Activated CD4-positive, alpha-beta T cell treated with anti-CD3 and anti-CD28 coated beads for 24 hours (primary cell): ENCODE measurements at places on chromosomes 5 and 9.

DNA sequence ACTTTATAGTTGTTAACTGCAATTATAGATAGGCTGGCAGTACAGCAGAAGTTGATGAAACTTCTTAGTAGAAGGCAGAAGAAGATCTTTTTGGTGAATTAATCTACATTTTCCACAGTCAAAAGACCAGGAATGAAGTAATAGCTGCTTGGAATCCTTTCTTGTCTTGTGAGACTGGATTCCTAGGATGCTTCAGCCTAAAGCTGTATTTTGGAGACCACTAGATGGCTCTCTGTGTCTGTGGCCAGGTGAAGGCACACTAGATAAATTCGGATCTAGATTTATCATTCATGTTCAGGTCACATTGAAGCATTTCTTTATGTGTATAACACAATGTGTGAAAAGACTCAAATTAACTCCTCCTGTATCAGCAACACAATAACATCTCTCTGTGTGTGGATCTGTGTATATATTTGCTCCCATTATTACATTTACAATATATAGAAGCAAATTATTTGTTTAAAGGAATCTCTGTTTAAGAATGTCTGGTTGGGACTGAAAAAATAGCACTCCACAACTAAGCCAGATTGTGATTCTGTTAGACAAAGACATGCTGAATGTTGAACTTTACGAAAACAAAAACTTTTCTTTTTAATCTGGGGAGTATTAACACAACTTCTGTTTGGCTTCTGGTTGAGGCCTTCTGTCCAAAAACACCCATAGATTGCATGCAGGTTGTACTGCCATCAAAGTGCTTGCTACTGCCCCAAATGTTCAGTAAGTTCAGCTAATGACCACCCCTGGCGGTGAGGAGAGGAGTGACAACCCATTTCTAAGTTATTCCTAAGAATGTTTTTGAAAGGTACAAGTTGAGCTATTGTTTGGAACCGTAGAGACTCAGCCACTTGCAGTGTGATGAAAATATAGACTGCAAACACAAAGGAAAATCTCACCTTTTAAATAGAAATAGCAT lies 10.6 kb downstream of the GRIN3A start:
- DNase-seq, result peak; percentile 7

- DNase-seq, result no peak
Observed at GRCh38 chr5:36522746-36523065, 83.7 kb upstream of the SLC1A3 start.

DNA sequence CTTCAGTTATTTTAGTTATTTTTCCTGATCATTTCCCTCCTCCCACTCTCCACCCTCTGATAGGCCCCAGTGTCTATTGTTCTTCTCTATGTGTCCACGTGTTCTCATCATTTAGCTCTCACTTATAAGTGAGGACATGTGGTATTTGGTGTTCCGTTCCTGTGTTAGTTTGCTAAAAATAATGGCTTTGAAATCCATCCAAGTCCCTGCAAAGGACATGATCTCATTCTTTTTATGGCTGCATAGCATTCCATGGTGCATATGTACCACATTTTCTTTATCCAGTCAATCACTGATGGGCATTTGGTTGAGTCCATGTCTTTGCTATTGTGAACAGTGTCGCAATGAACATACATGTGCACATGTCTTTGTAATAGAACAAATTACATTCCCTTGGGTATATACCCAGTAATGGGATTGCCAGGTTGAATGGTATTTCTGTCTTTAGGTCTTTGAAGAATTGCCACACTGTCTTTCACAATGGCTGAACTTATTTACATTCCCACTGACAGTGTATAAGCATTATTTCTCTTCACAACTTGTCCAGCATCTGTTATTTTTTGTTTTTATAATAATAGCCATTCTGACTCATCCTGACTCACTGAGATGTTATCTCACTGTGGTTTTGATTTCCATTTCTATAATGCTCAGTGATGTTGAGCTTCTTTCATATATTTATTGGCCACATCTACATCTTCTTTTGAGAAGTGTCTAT lies 17.2 kb upstream of the DIRAS2 start:
- DNase-seq, result no peak

DNA sequence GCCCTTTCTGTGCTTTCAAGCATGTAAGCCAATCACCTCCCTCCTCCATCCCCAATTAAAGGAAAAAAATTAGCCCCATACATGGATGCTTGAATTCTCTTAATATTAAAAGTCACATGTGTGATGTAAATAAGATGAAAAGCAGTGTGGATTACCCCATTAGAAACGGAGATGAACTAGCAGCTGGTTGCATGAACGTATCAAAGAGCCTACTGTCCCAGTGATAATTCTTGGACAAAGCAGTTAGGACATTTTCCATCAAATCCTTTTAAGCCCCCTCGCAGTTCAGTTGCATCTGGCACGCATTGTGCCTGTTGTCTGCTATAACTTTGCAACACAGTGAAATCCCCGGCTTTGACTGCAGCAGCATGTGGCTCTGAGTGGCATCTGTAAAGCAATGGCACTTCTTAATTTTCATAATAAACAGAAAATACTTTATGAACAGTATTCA lies 285.6 kb downstream of the FBXL7 start:
- DNase-seq, result no peak

- DNase-seq, result no peak
Observed at GRCh38 chr5:129960831-129961230, 56.6 kb downstream of the CHSY3 start.

- peak; percentile 31 for DNase-seq
Observed at GRCh38 chr9:77475641-77476473, 172.3 kb downstream of the GNA14 start.

DNA sequence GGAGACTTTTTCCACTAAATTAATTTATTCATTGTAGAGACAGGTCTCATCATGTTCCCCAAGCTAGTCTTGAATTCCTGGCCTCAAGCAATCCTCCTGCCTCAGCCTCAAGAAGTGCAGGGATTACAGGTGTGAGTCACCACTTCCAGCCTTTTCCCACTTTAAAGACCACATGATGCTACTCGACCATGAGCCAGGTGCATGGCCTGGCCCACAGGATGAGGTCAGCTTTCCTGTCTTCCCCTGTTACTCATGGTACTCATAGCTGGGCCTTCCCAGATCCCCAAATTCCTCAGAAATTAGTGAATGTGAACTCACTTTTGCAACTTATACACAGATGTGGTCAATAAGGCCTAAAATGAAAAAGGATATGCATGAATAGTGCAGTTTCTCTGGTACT lies 395.9 kb downstream of the SEMA5A start:
- DNase-seq, result no peak

DNA sequence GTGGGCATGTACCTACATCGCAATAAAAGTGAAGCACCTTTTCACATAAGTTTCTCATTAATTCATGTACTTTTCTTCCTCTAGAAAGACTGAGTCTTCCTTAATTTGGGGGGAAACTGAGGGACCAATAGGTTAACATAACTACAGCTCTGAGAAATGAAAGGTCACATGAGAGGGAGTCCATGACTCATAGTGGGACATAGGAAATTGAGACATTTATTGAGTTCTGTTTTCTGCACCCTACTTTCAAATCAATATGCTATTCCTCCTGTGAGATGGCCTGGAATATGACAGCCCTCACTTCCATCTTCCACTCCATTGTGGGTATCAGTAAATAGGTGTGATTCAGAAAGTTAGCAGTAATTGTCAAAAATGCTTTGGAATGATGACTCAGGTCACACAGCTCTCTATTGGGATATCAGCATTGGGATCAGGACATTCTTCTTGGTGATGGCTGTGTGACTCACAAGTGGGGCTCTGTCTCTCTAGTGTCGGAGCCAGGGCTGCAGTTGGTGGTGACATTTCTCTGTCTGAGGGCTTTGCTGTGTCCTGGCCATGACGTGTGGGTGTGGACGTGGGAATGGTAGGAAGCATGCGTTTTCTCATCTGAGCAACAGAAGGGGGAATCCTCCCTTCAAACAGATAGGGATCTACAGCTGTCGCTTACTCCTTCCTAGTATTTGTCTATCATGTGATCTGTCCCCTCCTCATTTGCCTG lies 125.0 kb downstream of the TRIO start:
- DNase-seq, result no peak

DNA sequence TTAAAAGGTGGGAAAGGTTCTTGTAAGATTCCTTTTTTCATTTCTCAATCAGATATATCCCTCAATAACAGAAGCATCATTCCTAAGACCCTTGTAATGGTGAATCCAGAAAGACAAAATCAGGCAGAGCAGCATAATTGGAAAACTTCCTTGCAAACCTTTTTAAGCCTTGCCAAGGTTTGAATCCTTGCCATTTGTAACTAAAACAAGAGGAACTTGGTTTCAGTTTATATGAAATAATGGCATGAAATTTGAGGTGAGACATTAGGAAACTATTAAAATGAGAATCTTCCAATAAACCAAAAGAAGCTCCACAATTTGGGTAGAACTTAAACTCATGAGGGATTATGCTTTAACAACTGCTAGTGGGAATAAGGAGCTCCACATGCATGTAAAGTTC lies 384.7 kb upstream of the SMC2 start:
- DNase-seq, result no peak

DNA sequence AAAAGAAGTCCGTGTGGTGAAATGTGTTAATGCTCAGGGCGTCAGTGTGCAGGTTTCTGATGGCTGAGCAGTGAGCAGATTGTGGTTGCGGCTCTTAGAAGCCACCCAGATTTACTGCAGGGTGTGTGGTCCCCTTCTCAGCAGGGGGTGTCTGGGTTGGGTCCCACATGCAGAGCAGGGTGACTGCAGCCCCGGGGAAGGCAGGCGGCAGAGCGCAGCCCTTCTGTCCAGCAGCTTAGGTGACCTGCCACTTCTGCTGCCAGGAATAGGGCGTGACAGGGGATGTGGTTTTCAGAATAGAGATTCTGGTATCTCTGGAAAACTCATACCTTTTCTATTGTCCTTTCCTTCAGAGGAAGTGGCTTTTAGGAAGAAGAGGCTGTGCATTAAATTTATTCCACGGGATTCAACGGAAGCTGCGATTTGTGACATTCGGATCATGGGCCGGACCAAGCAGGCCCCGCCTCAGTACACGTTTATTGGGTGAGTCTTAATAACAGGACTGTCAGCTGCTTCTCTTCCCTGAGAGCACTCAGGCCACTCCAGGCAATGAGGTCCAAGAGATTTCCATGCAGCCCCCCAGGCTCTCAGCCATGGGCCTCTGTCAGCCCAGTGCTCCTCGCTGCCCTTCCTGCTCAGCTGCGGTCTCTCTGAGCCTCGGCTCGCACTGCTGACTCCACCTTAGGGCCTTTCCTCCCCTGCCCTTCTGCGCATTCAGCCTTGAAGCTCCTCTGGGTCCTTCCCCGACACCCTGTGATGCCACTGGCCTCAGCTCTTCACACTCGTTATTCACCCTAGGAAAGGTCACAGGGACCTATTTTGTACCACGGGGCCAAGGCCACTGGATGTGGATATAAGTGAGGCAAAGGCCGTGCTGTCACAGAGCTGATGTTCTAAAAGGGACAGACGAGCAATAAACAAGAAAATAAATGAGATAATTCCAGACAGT lies 65.4 kb downstream of the MVB12B start:
- DNase-seq, result no peak

GRCh38 chr9:94639061-94639998 lies at the start of gene FBP1:
FBP1 (minus strand) TSS chr9:94639518; CDS start chr9:94639310, 208 bp downstream.
- no peak for DNase-seq

GRCh38 chr5:179281694-179282093 lies 63.6 kb downstream of the ADAMTS2 start:
- no peak for DNase-seq

GRCh38 chr9:18014556-18014955 lies 435.7 kb downstream of the SH3GL2 start:
- no peak for DNase-seq

- DNase-seq, result no peak
Observed at GRCh38 chr9:133812077-133812868, 74.1 kb upstream of the SARDH start.

GRCh38 chr9:79408200-79408599 lies 163.6 kb upstream of the TLE4 start:
- no peak for DNase-seq

- peak; percentile 45 for DNase-seq
Observed at GRCh38 chr9:15509931-15510788, 610 bp downstream of the PSIP1 start.

- no peak for DNase-seq
Observed at GRCh38 chr9:962023-962422, 14.4 kb upstream of the DMRT3 start.

- no peak for DNase-seq
Observed at GRCh38 chr9:73114958-73115357, 36.7 kb upstream of the ANXA1 start.

DNA sequence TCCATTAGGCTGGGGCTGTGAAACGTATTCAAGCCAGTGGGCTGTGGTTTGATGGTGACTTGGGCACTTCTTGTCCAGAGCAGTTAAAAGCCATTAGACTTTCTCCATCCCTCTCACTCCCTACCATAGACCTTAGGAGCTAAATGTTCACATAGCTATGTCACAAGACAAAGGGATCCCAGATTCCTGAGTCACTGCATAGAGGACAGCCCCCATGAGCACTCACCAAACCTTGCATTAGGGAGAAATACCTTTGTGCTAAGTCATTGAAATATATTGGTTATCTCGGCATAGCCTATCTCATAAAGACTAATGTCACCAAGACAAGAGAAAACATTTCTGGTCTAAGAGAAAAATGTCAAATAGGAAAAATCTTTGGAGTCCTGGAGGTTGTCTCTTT lies 104.3 kb downstream of the TRPM6 start:
- DNase-seq, result no peak

- no peak for DNase-seq
Observed at GRCh38 chr5:119801570-119801969, 172.2 kb downstream of the FAM170A start.

- DNase-seq, result no peak
Observed at GRCh38 chr9:125235804-125236519, 5.2 kb downstream of the HSPA5 start.

DNA sequence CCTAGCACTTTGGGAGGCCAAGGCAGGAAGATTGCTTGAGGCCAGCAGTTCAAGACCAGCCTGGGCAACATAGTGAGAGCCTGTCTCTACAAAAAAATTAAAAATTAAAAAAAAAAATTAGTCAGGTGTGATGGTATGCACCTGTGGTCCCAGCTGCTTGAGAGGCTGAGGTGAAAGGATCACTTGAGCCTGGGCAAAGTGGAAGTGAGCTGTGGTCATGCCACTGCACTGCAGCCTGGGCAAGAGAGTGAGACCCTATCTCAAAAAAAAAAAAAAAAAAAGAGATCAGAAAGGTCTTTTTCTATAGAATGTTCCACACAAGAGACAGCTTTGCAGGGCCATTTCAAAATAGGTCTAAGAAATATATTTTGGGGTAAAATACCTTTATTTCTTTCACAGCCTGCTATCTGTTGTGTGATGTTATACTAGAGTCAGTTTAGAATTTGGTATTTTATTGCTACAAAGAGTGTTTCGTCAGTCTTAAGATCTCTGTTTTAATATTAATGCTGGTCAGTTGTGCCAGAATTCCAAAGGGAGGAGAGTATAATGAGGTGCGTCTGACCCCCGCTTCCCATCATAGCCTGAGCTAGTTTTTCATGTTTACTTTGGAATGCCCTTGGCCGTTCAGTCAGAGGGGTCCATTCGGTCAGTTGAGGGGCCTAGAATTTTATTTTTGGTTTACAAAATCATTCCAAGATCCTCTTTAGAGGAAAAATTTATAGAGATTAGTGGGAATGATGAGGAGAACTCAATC lies 9.4 kb downstream of the LNPEP start:
- no peak for DNase-seq
